Naive thymus-derived CD8-positive, alpha-beta T cell (primary cell): ENCODE measurements at places on chromosomes 1 and 21. TPM values are rescaled to one million over a fixed set of nuclear protein-coding genes. Genes with fewer than 3 reads are reported as not detected.

- H3K36me3 ChIP-seq: no peaks in the 10 kb centered on the region
- peaks cover 10% of the 10 kb centered on the region for H3K4me1 ChIP-seq
- no peak overlapping the region for H3K27ac ChIP-seq
- H3K27me3 ChIP-seq: no peaks in the 10 kb centered on the region
Measured at GRCh38 chr1:24195136-24195535, 8.0 kb upstream of the IFNLR1 start.

DNA sequence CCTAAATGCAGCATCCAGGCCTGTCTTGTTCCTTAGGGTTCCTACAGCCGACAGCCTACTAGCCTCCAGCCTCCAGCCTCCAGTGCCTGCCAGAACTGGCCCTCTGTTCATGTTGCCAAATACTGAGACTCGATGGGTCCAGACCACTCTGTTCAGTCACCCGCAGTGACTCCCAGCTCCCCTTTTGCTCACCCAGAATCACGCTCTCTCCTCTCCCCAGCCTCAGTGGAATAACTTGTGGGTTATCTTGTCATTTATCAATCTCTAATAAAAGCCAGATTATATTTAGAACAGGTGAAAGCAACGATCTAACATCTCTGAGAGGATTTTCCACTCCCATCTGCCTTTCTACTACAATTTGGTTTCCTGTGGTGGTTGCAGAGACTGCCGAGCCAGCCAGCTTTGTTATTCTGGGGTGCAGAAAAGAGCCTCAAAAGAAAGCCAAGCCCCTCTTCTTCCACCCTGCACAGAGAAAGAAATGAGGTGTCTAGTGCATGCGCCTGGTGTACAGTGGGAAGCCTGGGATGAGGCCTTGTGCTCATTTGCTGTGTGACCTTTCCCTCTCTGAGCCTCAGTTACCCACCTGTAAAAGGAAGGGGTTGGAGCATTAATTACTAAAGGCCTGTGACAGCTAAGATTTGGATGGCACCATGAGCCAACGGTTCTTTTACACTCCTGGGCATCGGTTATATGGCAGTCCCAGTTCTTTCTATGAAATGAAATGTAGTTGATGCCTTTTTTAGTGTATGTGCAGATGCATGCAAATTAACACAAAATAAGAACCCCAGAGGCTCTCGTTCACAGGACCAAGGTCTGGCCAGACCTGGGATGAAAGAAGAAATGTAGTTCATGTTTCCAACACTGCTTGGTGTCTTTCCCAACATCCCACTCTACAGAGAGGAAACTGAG, 42.9 kb upstream of the ID3 start:
- H3K36me3 ChIP-seq: no peaks in the 10 kb centered on the region
- peaks cover 48% of the 10 kb centered on the region for H3K4me1 ChIP-seq
- peak overlapping the region; percentile 94 for H3K27ac ChIP-seq
- H3K4me3 ChIP-seq: peak overlapping the region; percentile 89

RGS18 gene
- total RNA-seq: not detected

PAX7 gene
- total RNA-seq: not detected

- no peak for DNase-seq
- peaks cover 3% of the 10 kb centered on the region for H3K27me3 ChIP-seq
- H3K4me1 ChIP-seq: peaks cover 5% of the 10 kb centered on the region
- no peak overlapping the region for H3K27ac ChIP-seq
- no peak overlapping the region for H3K4me3 ChIP-seq
Measured at GRCh38 chr1:21674957-21675356, 5.8 kb upstream of the RAP1GAP start.

DNA sequence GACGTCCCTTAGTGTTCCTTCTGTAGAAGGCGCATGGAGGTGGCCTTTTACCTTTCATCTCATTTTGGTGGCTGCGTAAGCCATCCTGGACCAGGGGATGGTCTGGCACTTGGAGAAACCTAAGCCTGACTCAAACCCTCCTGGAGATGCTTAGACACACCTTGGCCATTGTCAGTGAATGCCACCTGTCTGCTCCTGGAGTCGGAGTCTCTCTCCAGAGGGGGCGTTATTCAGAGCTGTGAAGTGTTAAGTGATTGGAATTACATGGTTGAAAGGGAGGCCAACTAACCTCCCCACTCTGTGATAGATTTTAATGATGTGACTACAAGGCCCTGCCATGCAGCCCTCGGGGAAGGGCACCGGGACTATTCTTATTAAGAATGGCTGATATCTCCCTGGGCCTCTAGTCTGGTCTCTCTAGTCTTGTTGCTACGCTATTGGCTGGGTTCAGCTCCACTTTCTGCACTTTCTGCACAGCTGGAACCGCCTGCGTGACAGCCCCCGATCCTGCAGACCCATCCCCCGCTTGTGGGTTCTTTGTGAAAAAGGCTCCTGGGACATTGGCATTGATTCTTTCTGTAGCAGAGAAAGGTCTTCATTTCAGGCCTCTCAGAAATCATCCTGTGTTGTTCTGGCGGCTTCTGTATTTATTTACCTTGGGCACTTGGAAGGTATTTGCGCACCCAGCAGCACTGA, 4.2 kb downstream of the RASSF5 start:
- H3K4me1 ChIP-seq: peaks cover 4% of the 10 kb centered on the region
- H3K4me3 ChIP-seq: no peak overlapping the region
- peak overlapping the region; percentile 37 for H3K27ac ChIP-seq
- DNase-seq: no peak
- H3K36me3 ChIP-seq: no peaks in the 10 kb centered on the region
- H3K27me3 ChIP-seq: peaks cover 27% of the 10 kb centered on the region

OR10J1 gene
- not detected for total RNA-seq
